ENCODE measurements at places on chromosomes 6 and 20.

DNA sequence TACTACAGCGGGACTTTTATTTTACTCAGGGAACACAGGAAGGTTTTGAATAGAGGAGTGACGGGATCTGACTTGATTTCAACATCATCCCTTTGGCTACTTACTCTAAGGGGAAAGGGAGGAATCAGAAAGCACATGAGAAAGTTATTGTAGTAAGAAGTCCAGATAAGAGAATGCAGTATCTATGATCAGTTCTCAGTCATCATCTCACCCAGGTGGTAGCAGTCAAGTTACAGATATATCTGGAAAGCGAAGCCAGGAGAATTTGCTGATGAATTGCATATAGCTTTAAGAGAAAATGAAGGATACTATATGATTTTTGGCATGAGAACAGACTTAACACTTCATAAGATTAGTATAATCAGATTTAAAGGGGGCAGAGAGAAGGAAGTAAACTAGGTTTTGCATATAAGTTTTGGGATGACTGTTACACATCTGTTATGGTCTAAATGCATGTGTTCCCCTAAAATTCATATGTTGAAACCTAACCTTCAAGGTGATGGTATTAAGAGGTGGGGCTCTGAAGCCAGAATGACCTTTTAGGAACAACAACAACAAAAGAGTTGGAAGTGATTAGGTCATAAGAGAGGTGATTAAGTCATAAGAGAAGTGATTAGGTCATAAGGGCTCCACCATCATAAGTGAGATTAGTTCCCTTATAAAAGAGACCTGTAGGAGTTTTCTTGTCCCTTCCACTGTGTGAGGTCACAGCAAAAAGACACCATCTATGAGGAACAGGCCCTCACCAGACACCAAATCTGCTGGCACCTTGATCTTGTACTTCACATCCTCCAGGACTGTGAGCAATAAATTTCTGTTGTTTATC lies 6.7 kb downstream of the RAD21L1 start:
- DNase-seq, result no peak

DNA sequence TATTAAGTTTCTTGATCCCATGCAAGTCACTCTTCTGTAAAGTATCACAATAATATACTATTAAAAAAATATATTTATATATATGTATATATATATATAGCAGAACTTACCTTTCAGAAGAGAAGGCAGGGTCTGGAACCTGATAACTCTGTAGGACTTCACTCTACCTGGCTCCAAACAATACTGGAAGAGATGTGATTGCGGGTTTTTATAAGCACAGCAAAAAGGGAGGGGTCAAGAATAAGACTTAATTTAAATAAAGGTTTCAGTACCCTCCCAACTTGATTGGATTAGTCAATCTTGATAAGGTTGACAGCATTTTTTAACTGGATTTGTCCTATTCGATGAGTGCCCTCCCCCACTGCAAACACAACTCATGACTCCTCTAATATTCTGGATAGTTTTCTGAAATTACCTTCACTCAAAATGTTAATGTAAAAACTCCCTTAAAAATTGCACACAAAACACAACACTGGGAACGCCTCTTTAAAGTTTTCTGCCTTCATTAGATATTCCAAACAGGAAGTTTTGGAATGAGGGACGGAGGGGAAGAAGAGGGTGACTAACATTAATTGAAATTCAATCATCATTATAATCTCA lies 4.0 kb upstream of the ZNF217 start:
- DNase-seq, result peak; percentile 91

DNA sequence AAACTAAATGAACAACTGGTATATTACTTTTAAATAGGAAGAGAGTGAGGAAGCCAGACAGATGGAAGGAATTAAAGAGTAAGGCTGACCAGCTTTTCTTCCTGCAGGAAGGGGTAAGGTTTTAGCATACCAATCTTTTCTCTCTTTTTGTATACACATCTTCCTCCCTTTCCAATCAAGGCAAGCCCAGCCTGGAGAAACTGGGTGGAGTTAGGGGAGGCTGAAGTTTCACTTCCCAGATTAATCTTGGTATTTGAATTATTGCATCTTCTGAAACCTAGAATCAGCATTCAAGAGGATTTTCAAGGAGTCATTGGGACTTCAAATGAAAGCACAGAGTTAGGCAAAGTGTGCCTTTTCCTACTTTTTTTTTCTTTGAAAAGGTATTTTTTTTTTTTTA lies 33.1 kb downstream of the TMEM14A start:
- DNase-seq, result no peak

DNA sequence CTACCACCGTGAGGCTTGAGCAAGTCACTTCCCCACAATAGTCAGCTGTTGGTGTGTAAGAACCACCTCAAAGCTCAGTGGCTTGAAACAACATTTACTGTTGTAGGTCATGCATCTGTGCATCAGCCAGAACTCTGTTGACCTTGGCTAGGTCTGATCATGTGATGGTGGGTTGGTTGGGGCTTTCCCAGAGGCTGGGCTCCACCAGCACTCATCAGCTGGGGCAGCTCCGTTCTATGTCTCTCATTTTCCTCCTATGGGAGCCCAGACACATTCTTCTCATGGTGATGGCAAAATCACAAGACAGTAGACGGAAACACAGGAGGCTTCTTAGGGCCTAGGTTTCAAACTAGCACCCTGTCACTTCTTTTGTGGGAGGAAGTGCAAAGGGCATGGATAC lies 42.8 kb upstream of the PSMF1 start:
- DNase-seq, result no peak

DNA sequence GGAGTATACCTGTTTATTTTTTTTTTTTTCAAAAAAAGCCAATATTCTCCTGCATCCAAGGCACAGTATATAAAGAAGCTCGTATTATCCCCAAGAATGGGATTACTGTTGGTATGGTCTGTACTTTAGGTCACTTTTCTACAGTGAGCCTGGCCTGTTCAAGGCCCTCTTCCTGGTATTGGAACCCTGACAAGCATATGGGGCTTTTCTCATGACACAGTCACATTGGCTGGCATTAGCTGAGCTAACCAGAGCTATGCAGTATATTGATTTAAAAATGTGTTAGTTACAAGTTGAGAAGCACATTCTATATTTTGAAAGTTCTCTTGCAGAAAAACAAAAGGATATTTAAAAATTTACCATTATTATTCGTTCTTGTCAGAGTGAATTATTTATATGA lies 48.0 kb downstream of the MCHR2 start:
- DNase-seq, result no peak

GRCh38 chr6:158538741-158539140 lies 21.1 kb upstream of the TMEM181 start:
- no peak for DNase-seq

GRCh38 chr20:38387953-38388352 lies 41.7 kb downstream of the LBP start:
- no peak for DNase-seq

- DNase-seq, result no peak
Measured at GRCh38 chr6:153944201-153944600, 94.8 kb upstream of the OPRM1 start.

DNA sequence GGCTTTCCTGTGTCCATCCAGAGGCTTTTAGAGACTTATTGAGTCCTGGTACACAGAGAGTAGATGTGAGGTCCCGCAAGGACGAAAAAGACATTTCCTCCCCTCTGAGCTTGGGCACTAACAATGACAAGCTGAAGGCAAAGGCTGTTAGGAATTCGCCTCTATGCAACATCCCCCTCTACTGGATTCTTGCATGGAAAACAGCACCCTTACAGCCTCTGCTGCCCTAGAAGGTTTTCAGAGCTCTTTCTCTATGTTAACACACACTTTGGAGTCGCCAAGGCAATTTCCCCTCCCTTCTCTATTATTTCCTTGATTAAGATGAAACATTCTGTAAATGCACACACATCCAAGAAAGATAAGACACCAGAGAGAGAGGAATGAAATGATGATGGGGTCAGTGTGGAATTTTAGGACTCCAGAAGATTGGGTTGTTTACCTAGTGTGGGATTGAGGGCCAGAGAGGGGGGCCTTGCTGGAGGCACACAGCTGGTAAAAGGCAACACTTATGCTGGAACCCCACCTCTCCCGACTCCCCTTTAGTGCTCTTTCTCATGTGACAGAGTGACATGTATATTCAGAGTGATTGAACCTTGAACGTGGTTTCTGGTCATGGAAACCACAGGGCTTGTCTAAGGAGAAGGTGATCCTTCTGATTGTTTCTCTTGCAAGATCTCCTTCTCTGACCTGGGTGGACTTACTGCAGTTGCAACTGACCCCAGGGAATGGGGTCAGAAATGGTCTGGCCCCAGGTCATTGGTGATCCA lies 300.7 kb downstream of the CLIC5 start:
- DNase-seq, result peak; percentile 39

DNA sequence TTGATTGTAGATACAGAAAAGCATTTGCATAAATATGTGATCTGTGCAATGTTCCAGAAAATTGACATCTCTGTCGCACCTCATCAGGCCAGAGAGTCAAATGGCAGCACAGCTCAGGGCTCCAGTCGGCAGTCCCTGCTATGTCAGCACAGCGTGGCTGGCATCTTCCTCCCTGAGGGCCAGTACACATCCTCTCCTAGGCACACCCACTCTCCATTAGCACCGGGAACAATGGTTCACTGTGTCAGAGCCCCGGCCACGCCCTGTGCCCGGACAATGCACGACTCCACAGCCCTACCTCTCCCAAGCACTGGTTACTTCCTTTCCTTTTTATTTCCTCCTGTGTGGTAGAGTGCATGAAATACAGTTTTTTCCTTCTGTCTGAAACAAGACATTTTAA lies 114.9 kb downstream of the FOXC1 start:
- DNase-seq, result no peak

DNA sequence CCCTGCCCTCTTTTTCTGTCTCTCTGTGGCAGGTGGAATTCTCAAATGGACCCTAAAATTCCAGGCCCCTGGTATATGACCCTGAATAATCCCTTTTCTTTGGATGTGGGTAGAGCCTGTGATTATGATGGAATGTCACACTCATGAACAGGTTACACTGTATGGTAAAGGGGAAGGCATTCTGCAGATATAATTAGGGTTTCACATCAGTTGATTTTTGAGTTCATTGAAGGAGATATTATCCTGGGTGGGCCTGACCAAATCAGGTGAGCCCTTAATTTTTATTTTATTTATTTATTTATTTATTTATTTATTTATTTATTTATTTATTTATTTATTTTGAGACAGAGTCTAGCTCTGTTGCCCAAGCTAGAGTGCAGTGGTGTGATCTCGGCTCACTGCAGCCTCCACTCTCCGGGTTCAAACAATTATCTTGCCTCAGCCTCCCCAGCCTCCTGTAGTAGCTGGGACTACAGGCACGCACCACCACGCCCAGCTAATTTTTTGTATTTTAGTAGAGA lies 13.7 kb upstream of the STMND1 start:
- no peak for DNase-seq

GRCh38 chr6:78916411-78916810 lies 49.1 kb downstream of the IRAK1BP1 start:
- no peak for DNase-seq

GRCh38 chr6:166554316-166554715 lies 32.2 kb downstream of the RAMACL start:
- no peak for DNase-seq

DNA sequence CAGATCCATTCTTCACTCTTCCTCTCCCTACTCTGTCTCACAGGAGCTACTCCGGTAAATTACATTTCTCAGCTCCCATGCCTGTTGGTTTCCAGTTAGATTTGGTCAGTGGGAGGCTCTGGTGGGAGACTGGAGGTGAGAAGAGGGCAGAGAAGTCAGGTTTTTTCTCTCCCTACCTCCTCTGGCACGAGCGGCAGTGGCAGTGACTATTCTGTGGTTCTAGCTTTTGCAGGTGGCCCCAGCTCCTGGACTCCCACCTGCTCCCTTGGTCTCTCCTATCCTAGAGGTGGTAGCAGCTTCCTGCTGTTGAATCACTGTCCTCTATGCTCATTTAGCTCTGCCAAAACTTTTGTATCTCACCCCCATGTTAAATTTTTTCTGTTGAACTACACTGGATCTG lies 17.9 kb downstream of the TLDC2 start:
- no peak for DNase-seq

DNA sequence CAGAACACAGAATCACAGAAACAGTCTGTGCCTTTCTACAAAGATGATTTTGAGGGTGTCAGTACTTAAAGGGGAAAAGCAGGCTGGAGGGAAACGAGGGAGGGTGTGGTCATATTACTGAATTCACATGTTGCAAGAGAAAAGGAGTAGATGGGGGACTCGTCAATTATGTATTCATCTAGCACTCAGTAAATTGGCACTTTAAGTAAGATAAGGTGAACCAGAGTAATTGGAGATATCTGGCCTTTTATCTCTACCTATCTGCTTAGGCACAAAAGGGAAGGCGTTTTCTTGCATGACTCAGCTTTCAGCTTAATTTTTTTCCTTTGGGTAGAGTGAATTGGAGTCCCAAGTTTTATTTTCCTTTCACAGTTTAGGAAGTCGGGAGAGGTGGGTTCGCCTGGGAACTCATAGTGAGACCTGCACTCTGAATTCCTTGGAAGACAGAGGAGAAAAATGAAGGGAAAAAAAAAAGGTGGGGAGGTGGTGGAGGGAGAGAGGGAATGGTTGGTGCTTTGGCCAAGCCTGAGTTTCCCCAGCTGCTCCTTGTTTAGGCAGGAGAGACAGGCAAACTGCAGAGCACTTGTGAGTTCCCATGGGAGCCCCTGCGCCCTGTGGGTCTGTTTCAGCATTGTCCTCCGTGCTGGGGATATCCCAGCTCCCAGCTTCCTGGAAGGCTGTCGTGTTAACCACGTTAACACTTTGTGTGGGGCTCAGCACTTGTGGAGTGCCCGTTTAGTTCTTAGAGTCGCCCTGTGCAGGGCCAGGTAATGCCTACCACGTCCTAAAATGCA lies 19.7 kb upstream of the GTSF1L start:
- peak; percentile 64 for DNase-seq

DNA sequence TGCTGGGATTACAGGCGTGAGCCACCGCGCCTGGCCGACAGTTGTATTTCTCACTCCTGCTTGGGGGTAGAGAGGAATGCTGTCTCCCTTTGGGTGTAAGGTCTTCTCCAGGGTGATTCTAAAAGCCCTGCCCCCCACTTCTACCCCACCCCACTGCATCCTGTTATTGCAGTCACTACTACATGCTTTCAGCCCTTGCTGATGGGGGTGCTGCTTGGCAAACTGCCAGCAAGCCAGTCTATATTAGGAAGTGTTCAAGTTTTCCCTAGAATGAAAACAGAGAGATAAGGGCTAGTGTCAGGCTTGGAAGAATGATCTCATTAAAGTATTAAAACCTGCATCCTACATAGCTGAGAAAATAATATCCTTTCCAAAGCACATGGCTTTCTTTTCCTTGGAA lies 31.3 kb downstream of the TTI1 start:
- DNase-seq, result no peak

GRCh38 chr6:131172222-131172621 lies 37.0 kb downstream of the AKAP7 start:
- DNase-seq, result no peak

DNA sequence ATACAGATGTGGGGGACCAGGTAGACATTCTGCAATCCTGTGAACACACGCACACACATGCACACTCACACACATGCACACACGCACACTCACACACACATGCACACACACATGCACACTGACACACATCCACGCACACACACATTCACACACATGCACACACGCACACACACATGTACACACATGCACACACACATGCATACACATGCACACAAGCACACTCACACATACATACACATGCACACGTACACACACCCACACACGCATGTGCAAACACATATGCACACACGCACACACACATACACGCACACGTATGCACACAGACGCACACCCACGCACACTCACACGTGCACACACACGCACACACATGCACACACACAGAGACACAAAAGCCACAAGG lies 14.3 kb upstream of the GGTLC1 start:
- no peak for DNase-seq

GRCh38 chr20:18692447-18692846 lies 104.6 kb downstream of the DTD1 start:
- no peak for DNase-seq
